ENCODE measurements at places on chromosomes 5 and 9.
A peak's percentile ranks its signal among the peaks of the same experiment; 100 is the strongest.

DNA sequence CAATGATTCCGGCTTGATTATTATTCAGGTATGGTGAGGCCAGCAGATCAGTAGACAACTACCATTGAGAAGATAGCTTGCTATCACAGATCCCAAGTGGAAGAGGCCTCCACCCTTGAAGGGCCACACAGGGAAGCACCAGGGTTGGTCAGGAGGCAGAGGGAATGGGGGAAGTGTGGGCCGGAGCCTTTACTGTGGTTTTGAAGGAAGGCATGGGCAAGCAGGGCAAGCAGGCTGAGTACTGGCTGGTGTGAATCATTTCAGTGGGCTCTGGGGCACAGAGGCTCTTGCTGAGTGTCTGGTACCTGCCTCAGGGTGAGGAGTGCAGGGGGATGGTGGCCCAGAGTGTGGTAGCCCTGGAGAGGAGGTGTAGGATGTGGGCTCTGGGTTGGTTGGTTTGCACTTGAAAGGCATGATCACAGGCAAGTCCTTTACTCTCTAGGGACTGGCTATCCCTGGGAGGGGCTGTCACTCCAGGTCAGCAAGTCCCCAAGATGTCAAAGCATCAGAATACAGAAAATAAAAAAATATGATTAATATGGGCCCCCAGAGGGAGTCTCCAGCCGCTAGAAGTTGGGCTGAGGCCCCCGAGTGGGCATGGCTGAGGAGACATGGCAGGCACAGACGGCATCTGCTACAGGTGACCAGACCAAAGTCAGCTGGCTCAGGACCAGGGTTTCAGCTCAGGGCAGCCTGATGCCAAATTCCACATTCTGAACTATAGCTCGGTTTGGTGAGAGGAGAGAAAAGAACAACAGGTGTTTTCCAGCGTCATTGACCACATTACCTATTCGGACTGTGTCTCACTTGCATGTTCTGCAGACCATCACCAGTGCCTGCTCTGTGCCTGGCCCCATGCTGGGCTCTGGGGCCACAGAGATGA lies 9.7 kb upstream of the SUSD3 start:
- DNase-seq = no peak

DNA sequence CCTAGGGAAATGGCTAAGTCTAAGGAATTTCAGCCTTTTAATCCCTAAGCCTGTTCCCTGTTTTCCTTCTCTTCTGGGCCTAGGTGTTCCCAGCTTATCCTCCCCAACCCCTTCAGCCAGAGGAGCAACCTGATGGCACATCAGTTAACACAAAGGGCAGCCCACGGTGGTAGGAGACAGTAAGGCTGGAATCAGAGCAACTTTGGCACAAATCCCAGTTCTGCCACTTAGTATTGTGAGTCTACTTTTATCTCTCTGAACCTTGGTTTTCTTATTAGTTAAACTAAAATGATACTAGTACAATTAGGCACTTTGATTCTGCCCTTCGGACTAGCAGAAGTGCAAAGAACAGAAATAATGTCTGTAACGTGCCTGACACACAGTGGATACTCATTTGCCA lies 246.8 kb downstream of the SAXO1 start:
- DNase-seq = no peak

DNA sequence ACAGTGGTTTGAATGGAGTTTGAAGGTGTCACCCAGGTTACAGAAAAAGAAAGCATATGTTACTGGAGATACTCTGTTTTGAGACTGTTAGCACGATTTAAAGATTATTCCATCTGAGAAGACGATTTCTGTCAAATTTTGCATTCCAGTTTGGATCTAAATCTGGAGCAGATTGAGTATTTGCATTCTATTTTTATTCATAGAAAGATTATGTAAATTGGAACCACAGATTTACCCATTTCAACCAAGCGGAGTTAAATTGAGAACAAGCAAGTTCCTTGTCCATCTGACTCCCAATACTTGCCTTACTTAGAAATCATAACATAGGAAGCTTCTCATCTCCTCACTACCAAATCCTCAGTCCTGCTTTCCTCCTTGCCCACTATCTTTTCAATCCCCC lies 255.7 kb downstream of the CHSY3 start:
- no peak for DNase-seq

- DNase-seq = no peak
These were observed 820 bp downstream of the PCDHGA4 start for GRCh38 chr5:141355641-141356040.

DNA sequence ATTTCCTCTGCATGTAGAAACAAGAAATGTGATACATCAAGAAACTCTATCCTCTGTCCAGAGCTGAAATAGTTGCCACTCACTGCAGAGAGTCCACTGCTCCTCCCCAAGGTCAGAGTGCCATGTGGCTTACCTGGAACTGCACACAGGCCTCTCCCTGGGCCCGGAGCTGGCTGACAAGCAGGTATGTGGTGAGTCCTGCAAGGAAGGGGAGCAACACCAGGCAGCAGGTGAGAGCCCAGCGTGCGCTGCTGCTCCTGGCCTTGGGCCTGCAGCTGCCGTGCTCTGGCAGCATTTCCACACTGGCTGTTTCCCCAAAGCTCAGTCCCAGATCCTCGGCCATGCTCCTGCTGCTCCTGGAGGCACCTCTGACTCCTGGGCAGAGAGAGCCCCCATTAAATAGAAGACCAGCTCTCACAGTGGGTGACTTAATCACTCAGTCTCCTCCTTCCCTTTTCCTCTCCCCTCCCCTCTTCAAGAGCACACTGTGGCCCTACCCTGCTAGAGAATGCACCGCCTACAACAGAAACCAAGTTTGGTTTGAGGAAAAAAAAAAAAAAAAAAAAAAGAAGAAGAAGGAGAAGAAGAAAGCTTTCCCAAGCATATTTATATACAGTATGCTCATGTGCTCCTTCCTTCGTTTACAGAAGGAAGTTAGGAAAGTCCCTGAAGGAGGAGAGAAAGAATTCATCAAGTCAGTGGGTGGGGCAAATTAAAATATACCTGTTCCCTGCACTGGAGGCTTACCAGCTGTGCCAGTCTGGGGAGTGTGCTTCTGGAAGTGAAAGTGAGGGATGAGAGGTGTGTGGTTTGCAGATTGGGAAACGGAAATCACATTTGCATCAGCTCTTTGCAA lies at the start of gene TNFSF15:
TNFSF15 (minus strand) TSS at position 370 of the 856 bp plus-strand sequence; CDS start at position 343, 27 bp downstream.
- peak; percentile 11 for DNase-seq

GRCh38 chr9:2465921-2466460 lies 155.6 kb upstream of the VLDLR start:
- no peak for DNase-seq

DNA sequence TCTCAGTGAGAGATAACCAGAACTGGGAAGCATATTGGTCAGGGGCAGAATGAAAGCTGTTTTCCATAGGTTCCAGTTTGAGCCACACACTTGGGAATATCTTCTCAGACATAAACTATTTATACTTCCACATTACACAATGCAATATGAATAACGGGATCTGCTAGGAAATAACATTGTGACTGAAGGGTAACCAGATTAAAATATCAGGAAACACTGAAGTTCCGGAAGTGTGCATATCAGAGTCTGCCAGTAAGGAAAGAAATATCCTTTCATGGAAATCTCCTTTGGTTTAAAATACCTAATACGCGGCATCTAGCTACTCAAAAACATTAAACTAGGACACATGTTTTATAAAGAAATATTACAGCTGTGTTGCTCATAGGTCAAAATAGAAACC lies 56.3 kb downstream of the ST8SIA4 start:
- no peak for DNase-seq

DNA sequence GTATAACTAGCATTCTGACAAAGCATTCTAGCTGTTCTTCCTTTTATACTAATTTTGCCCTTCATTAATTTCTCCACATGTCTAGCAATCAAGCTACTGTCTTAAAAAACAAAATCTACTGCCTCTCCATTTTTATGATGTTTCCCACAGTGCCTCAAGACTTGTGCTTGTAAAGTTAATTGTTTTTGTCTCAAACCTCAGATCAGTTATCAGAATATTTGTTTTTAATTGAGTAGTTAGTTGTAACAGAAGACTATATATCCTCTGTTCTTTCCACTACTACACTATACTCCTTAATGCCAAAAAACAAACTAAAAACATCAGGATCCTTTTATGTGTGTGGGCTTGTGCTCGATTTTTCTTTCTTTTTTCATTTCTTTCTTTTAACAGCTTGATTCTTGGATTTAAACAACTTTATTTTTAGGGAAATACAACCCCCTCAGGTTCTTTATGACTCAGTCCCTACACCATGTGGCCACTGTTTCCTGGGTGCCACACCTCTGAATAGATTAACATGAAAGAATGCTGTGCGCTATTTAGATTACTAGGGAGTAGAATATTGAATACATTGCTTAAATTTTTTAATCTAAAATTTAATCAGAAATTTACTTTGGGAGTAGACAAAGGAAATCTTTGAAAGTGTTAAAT lies 1.2 kb downstream of the ASPN start:
- no peak for DNase-seq

GRCh38 chr5:132768485-132768868 lies 8.6 kb downstream of the SEPTIN8 start:
- DNase-seq = no peak

DNA sequence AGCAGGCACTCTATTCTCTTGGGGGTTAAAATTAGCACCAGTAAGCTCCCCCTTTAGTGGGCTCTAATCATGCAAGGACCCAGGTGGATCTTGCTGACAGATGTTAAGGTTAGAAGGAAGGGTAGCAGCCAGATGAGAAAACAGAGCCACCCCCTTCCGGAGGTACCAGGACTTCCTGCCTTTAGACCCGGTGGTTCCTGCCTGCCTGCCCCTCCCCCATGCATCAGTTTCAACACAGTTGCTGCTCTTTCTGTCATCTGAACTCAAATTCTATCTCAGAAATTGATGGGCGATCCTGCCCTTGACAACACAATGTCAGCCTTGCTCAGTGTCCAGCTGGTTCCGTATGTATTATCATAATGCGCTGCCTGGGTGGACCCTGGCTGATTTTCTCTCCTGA lies 287.3 kb downstream of the EBF1 start:
- DNase-seq = no peak
